Immature natural killer cell (primary cell): ENCODE measurements at places on chromosomes 6 and 20.

- no peak for DNase-seq
These were observed 188.6 kb downstream of the GJA10 start for GRCh38 chr6:90082847-90083246.

GRCh38 chr6:18110162-18110561, 12.3 kb downstream of the NHLRC1 start:
- no peak for DNase-seq

GRCh38 chr6:75065523-75065922, 140.3 kb downstream of the COL12A1 start:
- no peak for DNase-seq

DNA sequence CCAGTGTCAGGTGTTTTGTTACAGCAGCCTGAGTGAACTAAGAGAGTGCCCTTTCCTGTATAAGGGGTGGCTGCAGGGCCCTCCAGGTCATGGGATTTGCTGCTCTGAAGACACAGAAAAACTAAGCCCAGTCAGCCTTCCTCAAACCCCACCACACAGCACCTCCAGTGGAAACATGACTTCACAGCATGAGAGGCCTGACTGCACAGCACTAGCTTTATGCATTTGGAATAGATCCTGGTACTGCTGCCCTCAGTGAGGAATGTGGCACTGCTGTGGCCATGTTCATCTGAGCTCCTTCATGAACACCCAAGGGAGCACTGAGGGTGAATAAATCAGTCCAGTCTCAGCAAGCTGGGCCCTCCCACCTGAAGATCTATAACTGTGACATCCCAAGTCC, 296.1 kb upstream of the FOXQ1 start:
- DNase-seq, result no peak
